Effector memory CD8-positive, alpha-beta T cell (primary cell): ENCODE measurements at places on chromosomes 4 and X.

DNA sequence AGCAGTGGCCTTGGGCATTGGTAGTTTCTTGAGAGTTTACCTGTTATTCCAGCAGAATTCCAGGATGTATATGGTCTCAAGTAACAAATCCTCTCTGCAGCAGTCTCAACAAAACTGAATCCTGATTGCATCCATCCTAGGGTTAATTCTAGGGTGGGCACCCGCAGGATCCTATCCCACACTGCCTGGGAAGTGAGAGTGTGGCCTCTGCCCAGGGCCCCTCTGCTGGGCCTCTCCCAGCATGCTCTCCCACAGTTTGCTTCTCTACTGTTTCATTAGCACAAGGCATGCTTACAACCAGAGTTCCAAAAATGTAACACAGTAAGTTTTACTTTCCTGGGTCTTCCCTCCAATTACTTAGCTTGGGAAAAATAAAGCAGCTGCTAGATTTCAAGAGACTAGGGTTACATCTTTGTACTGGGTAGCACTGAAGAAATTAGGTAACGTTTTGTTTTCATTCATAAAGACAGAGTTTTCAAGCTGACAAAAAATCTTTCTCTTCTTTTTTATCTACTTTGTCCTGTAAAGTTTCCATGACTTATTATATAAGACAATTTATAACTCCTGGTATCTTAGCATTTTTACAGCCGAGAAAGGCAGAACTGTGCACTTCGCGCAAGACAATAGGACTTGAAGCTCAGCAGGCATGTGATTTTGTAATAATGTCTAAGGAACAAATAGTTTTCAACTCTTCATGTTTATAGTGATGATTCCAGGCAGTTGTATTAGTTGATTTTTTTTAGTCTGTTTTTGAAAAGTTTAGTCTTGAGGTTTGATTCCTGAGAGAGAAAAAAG lies 131.2 kb upstream of the PCDH18 start:
- no peak for DNase-seq

DNA sequence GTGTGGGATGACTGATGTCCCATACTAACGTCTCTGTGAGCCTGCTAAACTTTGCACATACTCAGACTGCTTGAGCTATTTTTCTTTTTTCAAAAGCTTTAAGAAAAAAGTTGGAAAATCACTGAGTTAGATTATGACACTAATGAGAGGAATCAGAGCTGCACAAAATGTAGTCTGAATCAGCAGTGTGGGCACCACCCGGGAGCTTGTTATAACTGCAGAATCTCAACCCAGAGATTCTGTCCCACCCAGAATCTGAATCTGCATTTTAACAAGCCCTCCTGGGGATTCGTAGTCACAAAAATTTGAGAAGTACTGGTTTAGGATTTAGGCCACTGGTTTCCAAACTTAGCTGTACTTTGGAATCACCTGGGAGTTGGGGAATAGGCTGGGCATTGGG lies 102.1 kb upstream of the MID1IP1 start:
- no peak for DNase-seq

DNA sequence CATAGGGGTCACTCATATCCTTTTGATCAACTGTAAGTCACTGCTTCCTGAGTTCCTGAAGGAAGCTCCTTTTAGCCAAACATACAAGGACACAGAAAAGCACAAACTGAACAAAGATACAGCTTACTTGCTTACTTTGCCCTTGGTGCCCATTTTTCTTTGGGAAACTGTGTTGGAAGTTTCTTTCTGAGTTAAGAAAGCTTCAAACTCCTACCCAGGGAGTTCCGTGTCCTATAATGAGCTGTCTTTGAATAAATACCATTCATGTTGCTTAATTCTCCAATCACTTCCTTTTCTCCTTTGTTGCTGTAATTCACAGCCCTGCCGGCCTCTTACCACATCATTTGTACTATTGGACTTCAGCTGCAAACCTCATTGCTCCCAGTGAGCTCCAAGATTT lies at the start of gene ADH4:
TSS of gene ADH4 (minus strand) at position 228 of the 400 bp plus-strand sequence. CDS start at position 153, 75 bp downstream.
- DNase-seq, result no peak

GRCh38 chr4:185520119-185520518 lies 15.2 kb downstream of the PDLIM3 start:
- DNase-seq, result no peak

DNA sequence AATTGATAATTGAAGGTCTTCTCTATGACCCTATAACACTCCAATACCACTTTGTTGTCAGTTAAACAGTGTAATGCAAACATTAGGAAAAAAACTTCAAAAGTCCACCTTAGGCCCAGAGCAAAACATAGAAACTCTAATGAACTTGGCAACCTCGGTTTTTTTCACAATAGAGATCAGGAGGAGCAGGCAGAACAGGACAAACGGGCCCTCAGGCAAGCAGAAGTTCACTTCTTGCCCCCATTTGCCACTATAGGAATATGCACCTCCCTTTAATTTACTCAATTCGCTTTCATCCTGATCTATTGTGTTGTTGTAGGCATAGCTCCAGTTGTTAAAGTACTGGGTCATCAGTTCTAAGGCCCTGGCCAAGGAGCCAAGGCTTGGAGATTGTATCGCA lies 18.2 kb downstream of the ACOX3 start:
- no peak for DNase-seq

- DNase-seq, result no peak
Observed at GRCh38 chrX:147847999-147848398, 63.7 kb upstream of the FMR1 start.

DNA sequence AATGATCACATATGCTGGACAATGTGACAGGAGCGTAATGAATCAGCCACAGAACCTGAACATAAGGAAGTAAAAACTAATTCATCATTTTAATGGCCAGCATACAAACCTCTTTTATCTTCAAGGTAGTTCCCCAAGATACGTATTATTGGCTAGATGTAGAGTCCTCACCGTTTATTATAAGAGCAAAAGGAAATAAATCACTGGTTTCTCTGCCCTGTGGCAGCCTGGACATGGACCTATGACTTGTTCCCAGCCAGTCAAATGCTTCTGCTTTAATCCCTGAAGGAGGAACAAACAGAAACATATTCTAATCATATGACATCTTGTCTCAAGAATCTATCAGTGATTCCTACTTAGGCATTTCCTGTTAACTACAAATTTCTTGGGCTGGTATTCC lies 86.8 kb upstream of the FAM241A start:
- no peak for DNase-seq

DNA sequence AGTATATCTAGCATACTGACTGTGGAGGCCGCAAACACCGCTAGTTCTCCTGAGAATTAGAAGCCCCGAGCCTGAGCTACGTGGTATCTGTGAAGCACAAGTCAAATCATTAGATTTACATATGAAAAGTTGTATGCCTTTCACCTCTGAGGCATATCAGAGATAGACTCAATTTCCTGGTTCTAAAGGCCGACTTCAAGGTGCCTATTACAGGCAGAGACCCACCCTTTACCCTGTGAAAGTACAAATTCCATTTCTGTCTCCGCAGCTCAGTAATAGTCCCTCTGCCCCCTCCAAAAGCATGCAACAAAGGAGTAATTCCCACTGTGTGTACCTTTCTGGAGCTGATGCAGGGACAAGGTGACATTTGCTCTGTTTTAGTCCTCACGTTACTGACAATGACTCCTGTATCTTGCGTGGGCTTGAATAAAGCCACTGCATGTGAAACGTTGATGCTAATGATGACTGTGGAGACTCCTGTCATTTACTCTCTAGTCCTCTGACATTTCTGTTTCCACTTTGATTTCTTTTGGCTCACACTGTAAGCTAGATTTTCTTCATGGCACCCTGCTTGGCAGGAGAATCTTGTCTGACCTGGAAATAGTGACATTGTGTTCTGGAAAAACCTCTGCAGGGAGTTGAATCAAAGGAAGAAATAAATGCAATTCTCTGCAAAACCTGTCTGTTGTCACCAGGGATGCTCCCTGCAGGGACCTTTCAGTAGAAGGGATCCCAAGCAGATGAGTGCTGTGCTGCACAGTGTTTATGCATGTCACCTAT lies 273.2 kb upstream of the EMCN start:
- no peak for DNase-seq

DNA sequence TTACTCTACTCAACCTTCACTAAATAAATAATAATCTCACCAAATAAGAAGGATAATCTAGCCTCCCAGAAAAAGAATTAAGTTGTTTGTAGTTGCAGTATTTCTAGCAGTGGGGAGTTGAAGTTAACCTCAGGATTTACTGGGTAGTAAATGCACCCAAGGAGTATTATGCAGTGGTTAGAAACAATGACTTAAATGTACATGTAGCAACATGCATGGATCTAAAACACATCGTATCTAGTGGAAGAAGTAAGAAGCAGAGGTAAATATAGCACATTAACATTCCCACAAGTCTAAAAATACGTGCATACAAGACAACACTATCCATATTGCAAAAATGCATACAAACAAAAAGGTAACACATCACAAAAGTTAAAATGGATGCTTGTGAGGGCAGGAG lies 44.2 kb upstream of the SMAD1 start:
- no peak for DNase-seq

DNA sequence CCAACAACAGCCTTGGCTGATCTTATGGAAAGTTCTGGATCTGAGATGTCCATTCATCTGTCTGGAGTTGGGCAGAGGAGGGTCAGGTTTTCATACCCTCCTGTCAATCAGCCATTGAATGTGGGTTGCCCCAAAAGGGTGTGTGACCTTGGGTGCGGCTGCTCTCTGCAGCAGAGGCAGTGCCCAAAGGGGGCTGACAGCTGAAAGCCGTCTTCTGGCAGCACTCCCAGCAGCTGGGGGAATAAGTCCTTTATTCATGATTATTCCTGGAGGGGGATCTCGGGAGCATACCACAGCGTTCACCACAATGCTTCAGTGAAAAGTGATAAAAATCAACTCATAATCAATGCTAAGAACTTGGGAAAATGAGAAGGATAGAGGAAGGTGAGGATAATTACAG lies 54.7 kb downstream of the OTC start:
- no peak for DNase-seq

- DNase-seq, result peak; percentile 37
Observed at GRCh38 chrX:53831662-53832635, 145.4 kb upstream of the HUWE1 start.

DNA sequence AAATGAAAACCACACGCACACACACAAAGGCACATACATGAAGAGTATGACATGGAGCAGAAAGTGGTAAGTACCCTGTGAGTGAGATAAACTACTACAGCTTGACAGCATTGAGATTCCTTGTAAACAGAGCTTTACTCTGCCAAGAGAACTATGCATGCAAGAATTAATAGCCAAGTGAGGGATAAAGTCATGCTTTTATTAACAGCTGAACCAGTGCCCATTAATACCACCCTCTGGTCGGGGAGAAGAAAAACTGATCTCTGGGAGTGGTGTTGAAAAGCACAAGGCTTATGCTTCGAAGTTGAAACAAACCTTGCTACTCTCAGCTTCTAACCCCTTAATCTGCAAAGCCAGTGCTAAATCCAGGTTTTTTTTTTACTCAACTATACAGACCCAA lies 95.9 kb upstream of the C1QTNF7 start:
- no peak for DNase-seq

GRCh38 chr4:158121161-158121579 lies 51.7 kb downstream of the GASK1B start:
- no peak for DNase-seq

GRCh38 chr4:48033825-48034413 lies 17.3 kb downstream of the NIPAL1 start:
- peak; percentile 66 for DNase-seq

DNA sequence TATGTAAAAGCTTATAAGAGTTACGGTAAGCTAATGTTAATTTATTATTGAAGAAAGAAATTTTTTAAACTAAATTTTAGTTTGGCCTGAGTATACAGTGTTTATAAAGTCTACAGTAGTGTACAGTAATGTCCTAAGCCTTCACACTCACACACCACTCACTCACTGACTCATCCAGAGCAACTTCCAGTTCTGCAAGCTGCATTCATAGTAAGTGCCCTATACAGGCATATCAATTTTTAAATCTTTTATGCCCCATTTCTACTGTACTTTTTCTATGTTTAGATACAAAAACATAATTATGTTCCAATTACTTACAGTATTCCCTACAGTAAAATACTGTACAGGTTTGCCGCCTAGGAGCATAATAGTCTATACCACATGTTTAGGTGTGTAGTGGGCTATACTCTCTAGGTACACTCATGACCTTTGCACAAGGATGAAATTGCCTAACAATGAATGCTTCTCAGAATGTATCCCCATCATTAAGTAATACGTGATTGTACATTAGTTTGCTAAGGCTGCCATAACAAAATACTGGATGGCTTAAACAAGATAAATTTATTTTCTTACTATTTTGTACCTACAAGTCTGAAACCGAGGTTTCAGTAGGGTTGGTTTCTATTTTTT lies 333.8 kb upstream of the PCDH7 start:
- DNase-seq, result no peak

DNA sequence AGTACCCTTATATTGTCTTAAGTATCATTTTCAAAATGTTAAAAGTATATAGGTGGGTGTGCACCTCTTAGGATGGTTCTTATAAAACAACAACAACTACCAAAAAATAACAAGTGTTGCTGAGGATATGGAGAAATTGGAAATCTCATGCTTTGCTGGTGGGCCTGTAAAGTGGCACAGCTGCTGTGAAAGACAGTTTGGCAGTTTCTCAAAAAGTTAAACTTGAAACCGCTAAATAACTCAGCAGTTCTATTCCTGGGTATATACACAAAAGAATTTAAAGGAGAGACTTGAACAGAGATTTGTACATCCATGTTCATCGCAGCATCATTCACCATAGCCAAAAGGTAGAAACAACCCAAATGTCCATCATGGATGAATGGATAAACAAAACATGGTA lies 65.5 kb downstream of the HAND2 start:
- no peak for DNase-seq

DNA sequence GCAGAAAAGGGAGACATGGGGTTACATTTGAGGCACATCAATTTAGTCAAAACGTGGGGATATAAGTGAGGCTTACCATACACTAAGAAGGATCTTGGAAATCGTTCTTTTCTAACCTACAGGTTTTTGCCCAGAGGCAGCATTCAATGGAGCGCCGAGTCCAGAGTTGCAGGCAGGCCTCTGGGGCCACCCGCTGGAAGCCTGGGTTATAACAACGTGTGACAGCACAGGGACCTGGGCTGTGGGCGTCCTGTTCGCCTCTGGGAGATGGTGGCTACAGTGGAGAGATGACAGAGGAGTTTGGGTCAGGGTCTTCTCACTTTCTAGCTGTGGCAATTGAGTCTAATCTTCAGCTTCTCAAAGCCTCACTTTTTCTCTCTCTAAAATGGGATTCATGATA lies 53.9 kb downstream of the ENPP6 start:
- no peak for DNase-seq

GRCh38 chr4:8409264-8410065 lies 31.1 kb downstream of the ACOX3 start:
- peak; percentile 86 for DNase-seq

- no peak for DNase-seq
Observed at GRCh38 chrX:91414713-91415112, 19.9 kb upstream of the PABPC5 start.

GRCh38 chr4:156941940-156942548 lies 29.6 kb downstream of the PDGFC start:
- no peak for DNase-seq

DNA sequence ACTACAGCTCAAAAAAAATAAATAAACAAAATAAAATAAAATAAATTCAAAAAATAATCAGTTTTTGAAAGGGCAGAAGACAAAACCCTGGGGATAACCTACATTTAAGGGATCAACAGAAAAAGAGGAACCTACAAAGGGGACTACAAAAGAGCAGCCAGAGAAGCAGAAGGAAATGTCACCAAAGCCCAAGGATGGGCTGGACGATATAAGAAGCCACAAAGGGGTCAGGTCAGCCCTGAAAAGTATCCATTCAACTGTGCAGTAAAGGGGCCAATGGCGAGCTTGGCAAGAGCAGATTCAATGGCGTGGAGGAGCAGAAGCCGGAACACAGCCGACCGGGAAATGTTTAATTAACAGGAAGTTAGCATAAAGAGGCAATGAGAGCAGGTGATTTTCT lies 16.9 kb downstream of the ACOT9 start:
- no peak for DNase-seq
